ENCODE measurements at places on chromosomes 2 and 18.

GRCh38 chr2:124318913-124319312 lies 293.8 kb downstream of the CNTNAP5 start:
- DNase-seq, result no peak

- no peak for DNase-seq
These were observed 254.8 kb downstream of the RNF152 start for GRCh38 chr18:61637905-61638595.

DNA sequence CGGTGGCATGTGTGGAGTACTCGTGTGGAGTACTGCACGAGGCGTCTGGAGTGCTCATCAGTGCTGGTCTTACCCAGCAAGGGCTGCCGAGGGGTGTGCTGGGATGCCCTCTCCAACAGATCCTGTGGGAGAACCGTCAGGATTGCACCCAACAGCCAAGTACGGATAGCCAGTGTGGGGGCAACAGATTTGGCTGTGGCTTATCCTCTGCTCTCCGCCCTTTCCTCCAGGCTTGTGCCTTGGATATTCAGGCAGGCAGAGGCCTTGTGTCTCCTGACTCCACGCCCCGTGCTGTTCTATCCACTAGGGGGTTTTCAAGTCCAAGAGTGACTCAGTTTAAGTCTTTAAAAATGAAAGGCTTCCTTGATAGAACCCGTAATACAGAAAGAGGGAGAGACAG lies 321.0 kb upstream of the HS6ST1 start:
- no peak for DNase-seq

- DNase-seq, result no peak
These were observed 197.8 kb upstream of the MEIS1 start for GRCh38 chr2:66236816-66237802.

DNA sequence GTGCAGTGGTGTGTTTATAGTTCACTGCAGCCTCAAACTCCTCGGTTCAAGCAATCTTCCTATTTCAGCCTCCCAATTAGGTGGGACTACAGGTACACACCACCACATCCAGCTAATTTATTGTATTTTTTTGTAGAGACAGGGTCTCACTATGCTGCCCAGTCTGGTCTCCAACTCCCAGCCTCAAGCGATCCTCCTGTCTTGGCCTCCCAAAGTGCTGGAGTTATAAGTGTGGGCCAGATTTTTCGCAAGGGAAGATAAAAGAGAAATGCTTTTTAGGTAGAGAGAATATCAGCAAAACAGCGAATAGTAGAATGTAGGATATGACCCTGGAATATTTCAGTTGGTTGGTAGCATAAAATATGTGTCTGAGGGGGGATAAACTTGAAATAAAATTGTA lies 4.3 kb downstream of the DDX1 start:
- no peak for DNase-seq

DNA sequence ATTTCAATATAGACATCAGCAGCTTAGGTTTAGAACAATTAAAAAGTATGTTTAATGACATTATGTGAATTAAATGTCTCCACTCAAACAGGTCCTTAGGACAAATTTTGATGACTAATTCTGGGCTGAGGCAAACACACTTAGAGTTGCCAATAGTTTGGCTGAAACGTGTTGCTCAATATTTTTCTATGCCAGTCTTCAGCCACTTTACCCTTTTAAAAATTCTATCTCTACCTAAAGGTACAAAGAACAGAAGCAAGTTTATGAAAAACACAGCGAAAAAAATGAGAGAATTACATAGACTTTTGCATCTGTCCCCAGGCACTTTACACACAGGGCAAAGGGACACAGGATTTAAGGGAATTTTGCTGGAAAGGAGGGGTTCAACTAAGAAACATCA lies 4.5 kb downstream of the IDH1 start:
- no peak for DNase-seq

GRCh38 chr2:25983735-25984134 lies 1.4 kb upstream of the KIF3C start:
- DNase-seq, result no peak

- no peak for DNase-seq
These were observed 48.4 kb upstream of the TMEM17 start for GRCh38 chr2:62554440-62554839.

DNA sequence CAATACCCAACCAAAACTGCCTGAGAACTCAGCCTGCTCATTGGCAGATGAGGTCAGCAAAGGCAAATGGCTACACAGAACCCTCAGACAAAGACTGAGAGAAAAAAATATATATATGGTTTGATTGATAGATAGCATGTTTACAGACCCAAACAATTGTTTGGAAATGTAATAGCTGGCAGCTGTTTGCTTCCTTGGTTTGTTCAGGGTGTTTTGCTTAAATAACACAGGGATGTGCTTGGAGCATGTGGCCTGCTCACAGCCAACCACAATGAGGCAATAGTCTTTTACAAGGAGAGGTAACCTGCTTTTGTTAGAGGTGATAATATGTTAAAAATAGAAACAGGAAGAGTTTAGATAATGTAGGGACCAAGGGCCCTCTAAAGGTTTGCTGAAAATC lies 84.5 kb downstream of the PDK1 start:
- no peak for DNase-seq

DNA sequence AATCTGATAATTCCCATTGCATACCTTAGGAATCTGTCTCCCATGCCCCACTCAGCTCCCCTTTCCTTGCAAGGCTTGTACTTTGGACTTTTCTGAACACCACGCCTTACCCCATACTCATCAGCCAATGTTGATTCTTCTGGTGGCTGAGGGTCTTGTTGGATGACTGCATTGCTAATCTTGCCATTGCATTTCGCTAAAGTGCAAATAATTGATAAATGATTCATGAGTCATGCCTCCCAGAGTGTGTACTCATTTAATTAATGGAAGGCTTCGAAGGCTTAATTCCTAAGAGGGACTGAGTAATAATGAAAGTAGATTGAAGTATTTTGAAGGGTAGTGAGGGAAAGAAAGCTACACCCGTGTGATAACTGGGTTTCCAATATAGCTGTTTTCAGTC lies 28.0 kb upstream of the PPP1R1C start:
- DNase-seq, result no peak

DNA sequence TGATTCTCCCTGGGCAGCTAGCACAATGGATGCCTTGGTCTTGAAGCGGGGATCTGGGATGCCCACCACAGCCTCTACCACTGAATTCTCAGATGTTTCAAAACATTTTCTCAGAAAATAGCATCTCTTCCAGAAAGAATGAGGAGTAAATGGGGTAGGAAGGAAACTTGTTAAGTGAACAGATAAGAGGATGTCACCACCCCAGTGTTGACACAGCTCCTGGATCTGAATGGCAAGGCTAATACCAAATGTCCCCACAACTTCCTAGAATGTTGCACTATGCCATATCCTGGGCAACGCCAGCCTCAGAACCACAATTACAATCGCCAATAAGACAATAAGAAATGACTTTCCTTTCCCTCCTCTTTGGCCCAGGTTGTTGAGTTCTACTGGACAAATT lies 177.2 kb downstream of the BCL11A start:
- DNase-seq, result no peak

- DNase-seq, result no peak
These were observed 3.0 kb downstream of the ADCY3 start for GRCh38 chr2:24917086-24917485.

DNA sequence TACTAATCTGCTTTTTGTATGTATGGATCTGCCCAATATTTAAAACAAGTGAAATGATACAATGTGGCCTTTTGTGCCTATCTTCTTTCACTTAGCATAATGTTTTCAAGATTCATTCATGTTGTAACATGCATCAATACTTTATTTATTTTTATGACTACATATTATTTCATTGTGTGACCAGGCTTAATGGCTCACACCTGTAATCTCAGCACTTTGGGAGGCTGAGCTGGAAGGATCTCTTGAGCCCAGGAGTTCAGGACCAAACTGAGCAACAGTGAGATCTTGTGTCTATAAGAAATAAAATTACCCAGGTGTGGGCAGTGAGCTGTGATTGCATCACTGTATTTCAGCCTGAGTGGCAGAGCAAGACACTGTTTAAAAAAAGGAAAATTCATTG lies 33.2 kb downstream of the SPOPL start:
- no peak for DNase-seq

GRCh38 chr2:69743847-69744264 lies 1.9 kb downstream of the ANXA4 start:
- DNase-seq, result no peak

DNA sequence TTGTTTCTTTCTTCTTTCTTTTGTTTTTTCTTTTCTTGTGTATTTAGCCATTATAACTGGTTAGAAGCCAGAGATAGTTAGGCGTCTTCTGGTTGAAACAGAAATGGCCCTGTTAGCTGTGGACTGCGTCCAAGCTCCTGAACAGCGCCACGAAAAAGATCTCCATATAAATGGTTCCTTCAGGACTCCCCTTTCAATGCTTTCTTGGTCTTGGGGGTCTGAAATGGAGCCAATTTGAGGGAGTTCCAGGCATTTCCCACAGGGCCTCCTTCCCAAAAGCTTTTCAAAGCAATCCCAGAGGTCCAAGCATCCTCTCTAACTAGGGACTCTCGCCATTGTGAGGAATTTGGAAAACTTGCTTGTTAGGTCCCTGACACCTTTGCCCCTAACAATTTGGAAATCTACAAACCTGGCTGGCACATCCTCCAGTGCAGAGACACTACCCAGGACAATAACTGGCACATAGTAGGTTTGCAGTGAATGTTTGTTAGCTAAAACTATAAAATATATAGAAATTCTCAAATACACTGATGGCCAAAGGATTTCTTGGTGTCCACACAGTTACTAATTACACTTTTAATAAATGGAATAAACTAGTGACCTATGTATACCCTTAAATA lies 80.1 kb downstream of the MYCN start:
- no peak for DNase-seq

DNA sequence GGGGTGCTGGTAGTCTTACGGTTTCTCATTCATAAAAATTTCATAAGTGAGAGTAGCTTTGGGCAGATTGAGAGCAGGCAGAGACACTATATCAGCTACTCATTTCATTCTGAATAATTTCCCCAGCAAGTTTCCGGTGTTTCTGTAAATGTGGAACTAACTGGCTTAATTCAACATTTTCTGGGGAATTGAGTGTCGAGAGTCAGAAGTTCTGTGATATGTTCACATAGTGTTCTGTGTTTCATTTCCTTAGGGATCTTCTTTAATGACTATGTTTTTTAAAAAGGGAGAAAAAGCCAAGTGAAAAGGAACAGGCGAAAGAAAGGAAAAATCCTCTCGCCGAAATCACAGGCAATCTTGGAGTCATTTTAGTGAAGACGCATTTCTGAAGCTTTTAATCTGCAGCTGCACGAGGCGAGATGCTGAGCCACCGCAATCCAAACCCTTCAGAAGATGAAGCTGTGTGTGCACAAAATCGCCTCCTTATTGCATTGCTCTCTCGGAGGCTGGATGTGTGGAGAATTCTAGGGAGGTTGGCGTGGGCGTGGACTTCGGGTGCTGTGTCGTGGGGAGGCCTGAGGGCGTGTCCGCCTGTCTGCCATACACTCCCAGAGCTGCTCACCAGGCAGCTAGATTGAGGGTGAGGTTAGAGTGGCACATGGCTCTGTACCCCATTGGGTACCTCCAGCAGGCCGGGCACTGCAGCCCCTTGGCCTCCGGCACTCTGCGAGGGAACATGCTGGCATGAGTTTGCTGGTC lies 38.4 kb upstream of the HDAC4 start:
- no peak for DNase-seq

DNA sequence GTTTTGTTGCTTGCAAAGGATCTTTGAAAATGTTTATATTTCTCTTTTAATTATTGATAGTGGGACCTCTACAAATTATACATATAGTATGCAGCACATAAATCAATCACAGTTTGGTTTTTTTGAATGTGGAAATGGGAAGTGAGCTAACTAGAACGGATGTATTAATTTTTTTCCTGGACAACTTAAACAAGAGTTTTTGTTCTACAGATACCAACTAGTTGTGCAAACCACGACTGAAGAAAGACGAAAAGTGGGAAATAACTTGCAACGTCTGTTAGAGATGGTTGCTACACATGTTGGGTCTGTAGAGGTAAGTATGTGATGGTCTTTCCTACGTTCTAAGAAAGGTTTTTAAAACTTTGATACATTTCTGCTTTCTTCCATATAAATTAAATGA lies 39.2 kb downstream of the NDC80 start:
- DNase-seq, result no peak
